HepG2 (cell line): ENCODE measurements at places on chromosomes 3 and 15.

DNA sequence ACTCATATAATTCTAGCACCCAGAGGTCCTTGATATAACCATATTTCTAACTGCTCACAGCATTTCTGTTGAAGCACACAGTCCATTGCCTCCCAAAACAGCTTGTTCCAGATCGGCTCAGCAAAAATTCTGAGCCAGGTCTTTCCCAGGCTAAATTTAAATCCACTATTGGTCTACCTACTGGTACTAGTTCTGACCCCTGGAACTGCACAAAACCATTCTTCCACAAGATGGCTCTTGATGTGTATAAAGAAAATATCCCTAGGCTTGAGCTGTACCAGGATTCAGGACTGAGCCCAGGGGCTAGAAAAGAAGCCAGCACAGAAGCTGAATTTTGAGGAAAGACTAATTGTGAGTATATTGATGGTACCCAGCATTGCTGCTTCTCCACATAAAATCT lies 75.4 kb upstream of the ABHD17C start:
- no peaks in the 10 kb centered on the region for H3K36me3 ChIP-seq
- no peak overlapping the region for H3K27ac ChIP-seq
- H3K4me3 ChIP-seq: no peak overlapping the region
- H3K4me1 ChIP-seq: peaks cover 18% of the 10 kb centered on the region
- no peaks in the 10 kb centered on the region; the same call in 1 of the 2 replicates for H3K27me3 ChIP-seq

GRCh38 chr3:108091498-108092250 lies 843 bp upstream of the CD47 start:
- no peak overlapping the region for H3K4me3 ChIP-seq
- peaks cover 9% of the 10 kb centered on the region for H3K4me1 ChIP-seq
- no peaks in the 10 kb centered on the region for H3K36me3 ChIP-seq
- H3K27ac ChIP-seq: no peak overlapping the region

DNA sequence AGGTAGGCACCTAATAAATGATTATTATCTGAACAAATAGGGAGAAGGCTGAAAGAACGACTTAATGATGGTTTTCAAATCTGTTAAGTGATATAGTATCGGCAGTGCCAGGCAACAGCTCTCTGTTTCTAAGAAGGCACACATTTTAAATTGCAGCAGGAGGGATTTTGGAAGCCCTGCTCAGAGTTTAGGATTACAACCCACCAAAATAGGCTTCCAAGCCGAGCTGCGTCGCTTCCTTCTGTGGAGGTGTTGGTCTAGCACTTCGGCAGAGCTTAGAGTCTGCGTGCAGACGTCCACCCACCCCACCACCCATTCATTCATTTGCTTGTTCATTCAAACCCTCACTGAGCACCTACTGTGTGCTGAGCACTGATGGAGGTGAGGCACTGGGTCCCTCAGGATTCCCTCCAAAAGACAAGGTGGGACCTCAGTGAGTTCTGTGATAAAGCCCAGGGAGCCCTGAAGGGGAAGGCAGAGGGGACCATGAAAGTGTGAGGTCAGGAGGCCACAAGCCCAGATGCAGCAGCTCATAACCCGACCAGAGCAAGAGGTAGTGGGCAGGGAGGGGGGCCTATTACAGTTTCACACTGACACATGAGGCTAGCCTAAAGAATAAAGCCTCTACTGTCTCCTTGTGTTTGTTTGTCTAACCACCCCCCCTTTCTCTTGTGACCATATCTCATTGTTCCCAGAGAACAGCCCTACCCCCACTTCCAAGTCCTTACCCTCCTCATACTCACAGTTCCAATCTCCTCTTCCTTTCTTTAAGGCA lies 8.9 kb downstream of the ADCY5 start:
- no peak for DNase-seq
- no peak overlapping the region for H3K4me3 ChIP-seq
- no peaks in the 10 kb centered on the region; the same call in none of the 2 replicates for H3K27me3 ChIP-seq
- H3K27ac ChIP-seq: no peak overlapping the region

DNA sequence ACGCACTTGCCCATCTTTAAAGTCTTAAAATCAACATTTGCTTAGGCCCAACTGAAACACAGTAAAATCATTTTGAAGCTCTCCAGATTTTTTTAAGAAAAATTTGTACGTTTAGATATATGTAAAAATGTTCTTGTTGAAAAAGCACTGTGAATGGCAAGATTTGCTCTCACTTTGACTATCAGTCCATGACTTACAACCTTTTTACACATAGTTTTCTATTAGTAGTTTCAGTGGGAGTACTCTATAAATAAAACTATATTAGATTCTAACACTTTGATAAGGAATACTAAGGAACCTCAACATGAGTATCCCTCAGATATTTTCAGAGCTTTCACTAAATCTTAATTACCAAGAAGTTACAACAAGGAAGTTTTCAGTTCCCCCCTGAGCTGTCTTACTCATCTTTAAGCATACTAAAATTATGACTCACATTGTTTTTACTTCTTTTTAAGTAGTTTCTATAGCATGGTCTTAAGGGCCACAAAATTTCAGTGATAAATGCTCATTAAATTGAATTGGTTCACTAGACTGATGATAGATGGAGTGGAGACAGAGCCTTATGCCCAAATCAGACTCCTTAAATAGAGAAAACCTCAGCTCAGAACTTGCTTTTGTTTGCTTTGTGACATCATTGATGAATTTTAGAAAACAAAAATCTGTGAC lies 31.6 kb upstream of the RAP2B start:
- H3K4me3 ChIP-seq: no peak overlapping the region
- DNase-seq: no peak
- H3K4me1 ChIP-seq: no peaks in the 10 kb centered on the region

GRCh38 chr3:149487598-149488197 lies 13.2 kb downstream of the TM4SF4 start:
- no peaks in the 10 kb centered on the region for H3K27me3 ChIP-seq
- no peak overlapping the region for H3K4me3 ChIP-seq
- H3K27ac ChIP-seq: no peak overlapping the region
- peaks cover 12% of the 10 kb centered on the region for H3K4me1 ChIP-seq
- no peak for DNase-seq

- peak; percentile 47 for DNase-seq
- no peak overlapping the region for H3K27ac ChIP-seq
- H3K27me3 ChIP-seq: no peaks in the 10 kb centered on the region
- H3K36me3 ChIP-seq: no peaks in the 10 kb centered on the region
- no peak overlapping the region for H3K4me3 ChIP-seq
- peaks cover 28% of the 10 kb centered on the region for H3K4me1 ChIP-seq
Observed at GRCh38 chr3:192850451-192850981, 67.1 kb downstream of the MB21D2 start.

DNA sequence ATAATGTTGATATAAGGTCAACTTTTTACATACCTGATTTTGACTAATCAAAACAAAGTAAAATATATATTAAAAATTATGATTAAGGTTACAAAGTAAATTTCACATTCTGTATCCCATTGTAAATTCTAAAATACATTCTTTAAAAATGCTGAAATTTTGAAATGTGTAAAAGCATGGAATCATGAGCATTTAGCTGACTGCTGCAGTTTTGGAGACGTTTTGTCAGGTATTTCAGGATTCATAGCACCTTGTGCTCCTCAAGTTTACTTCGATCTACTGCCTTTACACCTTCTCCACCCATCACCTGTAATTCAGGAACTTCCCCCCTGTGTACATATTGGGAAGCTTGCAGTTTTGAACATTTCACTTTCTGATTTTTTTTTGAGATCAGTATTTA lies 71.0 kb downstream of the ARHGEF26 start:
- H3K27ac ChIP-seq: no peak overlapping the region
- 0 out of 2 replicates have a peak, but pooled peaks cover 1% of the 10 kb centered on the region for H3K36me3 ChIP-seq
- DNase-seq: no peak
- peaks cover 18% of the 10 kb centered on the region for H3K4me1 ChIP-seq
- no peak overlapping the region for H3K4me3 ChIP-seq

GRCh38 chr15:92343924-92344643 lies 49.6 kb upstream of the ST8SIA2 start:
- DNase-seq: no peak
- no peak overlapping the region for H3K27ac ChIP-seq
- no peaks in the 10 kb centered on the region for H3K36me3 ChIP-seq
- peaks cover 34% of the 10 kb centered on the region for H3K27me3 ChIP-seq
- H3K4me3 ChIP-seq: no peak overlapping the region

DNA sequence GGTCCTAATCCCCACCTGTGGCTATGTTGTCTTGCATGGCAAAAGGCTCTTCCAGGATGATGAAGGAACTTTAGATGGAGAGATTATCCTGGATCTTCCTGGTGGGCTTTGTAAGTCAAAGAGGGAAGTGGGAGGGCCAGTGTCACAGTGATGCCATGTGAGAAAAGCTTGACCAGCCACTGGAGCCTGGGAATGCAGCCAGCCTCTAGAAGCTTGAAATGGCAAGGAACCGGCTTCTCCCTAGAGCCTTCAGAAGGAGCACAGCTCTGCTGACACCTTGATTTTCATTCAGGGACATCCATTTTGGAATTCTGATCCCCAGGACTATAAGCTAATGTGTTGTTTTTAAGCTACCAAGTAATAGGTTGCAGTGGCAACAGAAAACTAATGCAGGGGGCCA lies 58.3 kb downstream of the CLEC3B start:
- H3K36me3 ChIP-seq: no peaks in the 10 kb centered on the region
- peaks cover 1% of the 10 kb centered on the region; the same call in 1 of the 2 replicates for H3K4me1 ChIP-seq
- DNase-seq: no peak

GRCh38 chr3:140206196-140207040 lies 271.4 kb downstream of the CLSTN2 start:
- no peaks in the 10 kb centered on the region for H3K4me1 ChIP-seq
- H3K36me3 ChIP-seq: no peaks in the 10 kb centered on the region
- H3K27me3 ChIP-seq: no peaks in the 10 kb centered on the region

DNA sequence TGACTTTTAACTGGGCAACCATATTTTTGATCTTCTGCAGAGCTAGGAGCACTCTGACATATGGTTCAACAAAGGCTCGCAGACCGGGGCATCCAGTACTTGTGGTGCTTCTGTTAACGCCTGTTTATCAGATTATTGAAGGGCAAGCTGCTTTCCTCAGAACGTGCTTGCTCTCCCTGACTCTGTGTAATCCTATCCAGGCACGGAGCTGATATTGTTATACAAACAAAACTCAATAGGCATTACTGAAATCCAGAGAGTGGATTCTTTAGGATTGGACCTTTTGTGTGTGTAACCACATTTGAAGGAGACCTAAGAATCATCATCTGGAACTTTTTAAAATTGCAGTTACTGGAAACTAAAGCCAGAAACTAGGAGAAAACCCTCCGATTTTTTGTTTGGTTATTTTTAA lies 246.5 kb downstream of the PTPRG start:
- H3K4me1 ChIP-seq: peaks cover 40% of the 10 kb centered on the region
- peak; percentile 39 for DNase-seq
- H3K4me3 ChIP-seq: no peak overlapping the region
- H3K27me3 ChIP-seq: no peaks in the 10 kb centered on the region

DNA sequence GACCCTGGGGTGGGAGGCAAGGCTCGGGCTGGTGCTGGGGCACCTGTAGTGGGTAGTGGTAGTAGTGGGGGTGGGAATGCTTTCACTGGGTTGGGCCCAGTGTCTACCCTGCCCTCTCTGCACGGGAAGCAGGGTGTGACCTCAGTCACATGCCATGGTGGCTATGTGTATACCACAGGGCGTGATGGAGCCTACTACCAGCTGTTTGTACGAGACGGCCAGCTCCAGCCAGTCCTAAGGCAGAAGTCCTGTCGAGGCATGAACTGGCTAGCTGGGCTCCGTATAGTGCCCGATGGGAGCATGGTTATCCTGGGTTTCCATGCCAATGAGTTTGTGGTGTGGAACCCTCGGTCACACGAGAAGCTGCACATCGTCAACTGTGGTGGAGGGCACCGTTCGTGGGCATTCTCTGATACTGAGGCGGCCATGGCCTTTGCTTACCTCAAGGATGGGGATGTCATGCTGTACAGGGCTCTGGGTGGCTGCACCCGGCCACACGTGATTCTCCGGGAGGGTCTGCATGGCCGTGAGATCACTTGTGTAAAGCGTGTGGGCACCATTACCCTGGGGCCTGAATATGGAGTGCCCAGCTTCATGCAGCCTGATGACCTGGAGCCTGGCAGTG lies 5.2 kb downstream of the DALRD3 start:
- no peaks in the 10 kb centered on the region for H3K27me3 ChIP-seq
- H3K4me3 ChIP-seq: no peak overlapping the region
- H3K27ac ChIP-seq: no peak overlapping the region
- peaks cover 48% of the 10 kb centered on the region for H3K36me3 ChIP-seq
- H3K4me1 ChIP-seq: peaks cover 20% of the 10 kb centered on the region

DNA sequence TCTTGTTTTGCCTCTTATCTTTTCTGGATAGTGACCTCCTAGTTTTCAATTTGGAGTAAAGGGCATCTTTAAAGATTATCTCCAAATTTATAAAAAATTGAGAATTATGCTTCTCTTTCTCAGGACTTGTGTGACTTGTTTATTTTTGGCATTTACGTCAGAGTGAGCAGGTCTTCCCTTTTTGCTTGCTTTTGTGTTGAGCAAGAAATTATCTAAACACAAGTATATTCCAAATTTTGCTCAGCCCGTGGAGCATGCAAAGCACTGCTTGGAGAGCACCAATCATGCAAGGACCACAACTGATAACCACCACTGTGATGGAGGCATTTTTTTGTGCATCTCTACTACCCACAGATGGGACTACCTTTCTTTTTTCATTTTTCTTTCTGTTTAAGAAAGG lies 7.1 kb downstream of the SLC25A26 start:
- H3K27ac ChIP-seq: no peak overlapping the region
- H3K4me3 ChIP-seq: no peak overlapping the region
- DNase-seq: no peak
- no peaks in the 10 kb centered on the region for H3K27me3 ChIP-seq
- no peaks in the 10 kb centered on the region; the same call in 1 of the 2 replicates for H3K4me1 ChIP-seq
- H3K36me3 ChIP-seq: no peaks in the 10 kb centered on the region

GRCh38 chr15:101648356-101648755 lies 3.8 kb downstream of the TM2D3 start:
- no peak for DNase-seq
- H3K27ac ChIP-seq: no peak overlapping the region
- no peaks in the 10 kb centered on the region; the same call in 2 of the 3 replicates for H3K27me3 ChIP-seq

DNA sequence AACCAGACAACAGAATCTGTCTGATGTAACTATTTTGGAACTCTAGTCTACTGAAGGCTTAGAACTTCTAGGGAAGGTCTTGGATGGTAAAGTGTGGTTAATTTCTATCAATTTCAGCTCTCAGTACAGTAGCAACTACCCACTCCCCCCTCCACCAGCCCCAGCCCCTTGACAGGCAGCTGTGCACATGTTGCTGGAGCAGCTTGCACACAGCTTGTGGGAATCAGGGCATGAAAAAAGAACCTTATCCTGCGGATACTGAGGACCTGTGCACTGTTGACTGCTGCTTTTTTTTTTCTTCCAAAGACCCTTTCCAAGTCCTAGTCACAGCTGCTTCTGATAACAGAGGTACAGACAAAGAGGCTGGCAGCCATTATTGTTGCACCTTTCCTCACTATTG lies 81.5 kb upstream of the UBP1 start:
- no peak overlapping the region for H3K27ac ChIP-seq
- no peaks in the 10 kb centered on the region for H3K4me1 ChIP-seq

- H3K27me3 ChIP-seq: peaks cover 3% of the 10 kb centered on the region
- no peaks in the 10 kb centered on the region for H3K4me1 ChIP-seq
- H3K27ac ChIP-seq: no peak overlapping the region
- DNase-seq: no peak
- no peaks in the 10 kb centered on the region for H3K36me3 ChIP-seq
- no peak overlapping the region; the same call in 1 of the 2 replicates for H3K4me3 ChIP-seq
Observed at GRCh38 chr15:100878648-100879047, 983 bp upstream of the ALDH1A3 start.

- H3K27me3 ChIP-seq: peaks cover 10% of the 10 kb centered on the region; the same call in 2 of the 3 replicates
- no peak overlapping the region for H3K4me3 ChIP-seq
- no peaks in the 10 kb centered on the region for H3K36me3 ChIP-seq
- no peak for DNase-seq
Observed at GRCh38 chr15:43931790-43932435, 105.1 kb downstream of the WDR76 start.
